ENCODE measurements at places on chromosomes 1 and 21. TPM values are rescaled to one million over a fixed set of nuclear protein-coding genes. Genes with fewer than 3 reads are reported as not detected.

DNA sequence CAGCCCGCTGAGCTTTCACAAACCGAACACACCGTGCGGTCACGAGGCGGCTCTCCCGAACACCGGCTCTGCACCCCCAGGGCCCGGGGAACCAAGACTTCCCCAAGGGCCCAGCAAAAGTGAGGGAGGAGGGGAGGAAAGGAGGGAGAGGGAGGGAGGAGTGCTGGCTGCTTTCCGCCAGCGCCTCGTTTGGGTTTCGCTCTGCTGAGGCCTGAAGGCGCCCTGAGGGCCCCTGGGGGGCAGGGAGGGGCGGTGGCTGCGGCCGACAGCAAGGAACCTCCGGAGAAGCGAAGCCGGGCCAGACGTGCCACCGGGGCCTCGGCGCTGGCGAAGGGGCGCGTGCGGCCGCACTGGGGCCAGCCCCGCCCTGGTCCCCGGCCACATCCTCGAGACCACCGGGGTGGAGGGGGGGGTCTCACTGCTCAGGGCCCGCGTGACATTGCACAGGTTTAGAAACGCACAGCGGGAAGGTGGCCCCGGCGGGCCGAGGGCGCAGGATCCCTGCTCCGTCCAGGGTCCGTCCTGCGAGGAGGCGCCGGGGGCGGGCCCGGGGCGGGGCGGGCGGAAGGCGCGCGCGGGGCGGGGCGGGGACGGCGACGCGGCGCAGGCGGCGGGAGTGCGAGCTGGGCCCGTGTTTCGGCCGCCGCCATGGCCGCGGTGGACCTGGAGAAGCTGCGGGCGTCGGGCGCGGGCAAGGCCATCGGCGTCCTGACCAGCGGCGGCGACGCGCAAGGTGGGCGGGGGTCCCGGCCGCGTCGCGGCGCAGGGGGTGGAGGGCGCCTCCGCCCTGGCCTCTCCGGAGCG is at the start of gene PFKL:
PFKL (plus strand) TSS at position 596 of the 804 bp plus-strand sequence; CDS start at position 649, 53 bp downstream.
- DNase-seq = no peak

DNA sequence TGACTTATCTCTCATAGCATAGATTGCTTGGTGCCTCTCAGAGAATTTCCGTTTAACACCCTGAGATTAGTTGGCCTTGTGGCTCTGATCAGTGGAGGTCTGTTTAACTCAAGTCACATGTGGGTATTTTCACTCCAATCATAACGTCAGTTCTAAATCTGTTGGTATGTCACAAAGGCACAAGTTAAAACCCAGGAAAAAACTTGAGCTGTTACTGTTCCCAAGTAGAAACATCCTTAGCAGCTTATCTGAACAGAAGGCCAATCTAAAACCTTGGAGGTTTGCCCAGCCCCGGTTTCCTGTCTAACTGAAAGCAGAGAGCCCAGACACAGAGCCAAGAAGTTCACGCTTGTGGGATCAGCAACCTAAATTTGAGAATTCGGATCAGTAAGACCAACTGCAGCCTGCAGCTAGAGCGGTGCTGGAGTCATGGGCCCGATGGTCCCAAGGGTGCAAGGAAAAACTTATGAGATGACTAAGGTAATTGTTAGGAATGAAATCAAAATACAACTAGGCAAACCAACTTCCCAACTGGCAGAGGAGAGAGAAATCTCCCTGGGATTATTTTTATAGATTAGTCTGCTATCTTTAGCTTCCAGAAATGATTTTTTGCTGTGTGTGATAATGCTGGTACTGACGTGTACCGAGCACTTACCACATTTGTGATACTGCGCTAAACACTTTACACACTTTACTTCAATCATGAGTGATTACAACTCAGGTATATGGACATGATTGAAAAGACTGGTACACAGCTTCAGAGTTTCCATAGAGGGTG is 90.2 kb upstream of the C1orf21 start:
- no peak for DNase-seq

GRCh38 chr1:168725831-168726230 is 3.2 kb downstream of the DPT start:
- DNase-seq = no peak

GRCh38 chr1:150487763-150488115 is 520 bp downstream of the TARS2 start:
- DNase-seq = no peak

- DNase-seq = no peak
Observed at GRCh38 chr21:38298832-38299231, 42.0 kb downstream of the KCNJ15 start.

The PDE4B gene
- 29.0 TPM for total RNA-seq

DNA sequence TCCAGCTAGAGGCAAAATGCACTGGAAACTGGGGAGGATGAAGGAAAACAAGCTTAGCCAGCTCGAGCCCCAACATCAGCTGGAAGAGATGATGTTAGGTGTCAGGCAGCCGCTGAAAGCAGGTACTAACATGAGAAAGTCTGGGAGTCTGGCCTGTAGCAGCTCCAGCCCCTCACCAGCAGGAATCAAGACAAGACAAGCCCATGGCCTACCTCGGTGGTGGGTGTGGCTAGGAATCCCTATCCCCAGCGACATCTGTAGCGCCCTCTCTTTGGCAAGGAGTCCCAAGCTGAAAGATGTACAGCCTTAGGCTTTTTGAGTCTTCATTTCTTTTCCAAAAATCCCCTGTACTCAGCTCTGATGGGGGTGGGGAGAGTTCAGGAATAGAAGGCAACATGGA is 2.6 kb downstream of the DLGAP3 start:
- DNase-seq = no peak

DNA sequence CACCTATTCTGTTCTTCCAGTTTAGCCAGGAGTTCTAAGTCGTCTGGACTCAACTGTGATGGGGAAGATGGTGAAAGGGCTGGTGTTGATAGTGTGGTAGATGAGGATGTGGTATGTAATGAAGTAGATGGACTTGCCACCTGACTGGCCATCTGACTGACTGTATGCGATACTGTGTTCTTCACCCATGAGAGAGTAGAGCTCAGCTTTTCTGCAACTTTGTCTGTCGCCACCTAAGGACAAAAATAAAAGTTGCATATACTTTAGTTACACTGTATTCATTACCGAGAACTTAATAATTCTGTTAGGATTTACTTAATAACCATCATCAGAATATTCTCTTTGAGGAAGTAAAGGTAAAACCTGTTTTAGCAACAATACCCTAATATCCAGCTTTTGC is 48.5 kb downstream of the EVI5 start:
- no peak for DNase-seq

DNA sequence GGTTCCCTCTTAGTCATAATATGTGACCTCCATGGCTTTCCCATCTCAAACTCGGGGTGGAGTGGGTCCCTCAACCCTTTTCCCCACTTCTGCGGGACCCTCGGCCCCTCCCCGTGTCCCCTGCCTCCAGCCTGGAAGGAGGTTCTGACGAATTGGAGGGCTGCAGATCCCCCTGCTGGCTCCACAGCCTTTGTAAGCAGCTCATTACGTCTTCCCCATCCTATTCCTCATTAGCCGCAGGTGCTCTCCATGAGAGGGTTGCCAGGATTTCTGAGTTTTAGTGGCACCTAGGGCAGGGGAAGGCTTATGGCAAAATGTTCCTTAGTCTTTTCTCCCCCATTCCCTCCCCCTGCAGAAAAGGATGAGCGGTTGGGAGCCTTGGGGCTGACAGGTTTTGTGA is 8.3 kb downstream of the ACTL8 start:
- no peak for DNase-seq

GRCh38 chr1:245397771-245398170 is 243.0 kb downstream of the KIF26B start:
- DNase-seq = no peak
